ENCODE measurements at places on chromosomes 16 and 17.
A peak's percentile ranks its signal among the peaks of the same experiment; 100 is the strongest.

DNA sequence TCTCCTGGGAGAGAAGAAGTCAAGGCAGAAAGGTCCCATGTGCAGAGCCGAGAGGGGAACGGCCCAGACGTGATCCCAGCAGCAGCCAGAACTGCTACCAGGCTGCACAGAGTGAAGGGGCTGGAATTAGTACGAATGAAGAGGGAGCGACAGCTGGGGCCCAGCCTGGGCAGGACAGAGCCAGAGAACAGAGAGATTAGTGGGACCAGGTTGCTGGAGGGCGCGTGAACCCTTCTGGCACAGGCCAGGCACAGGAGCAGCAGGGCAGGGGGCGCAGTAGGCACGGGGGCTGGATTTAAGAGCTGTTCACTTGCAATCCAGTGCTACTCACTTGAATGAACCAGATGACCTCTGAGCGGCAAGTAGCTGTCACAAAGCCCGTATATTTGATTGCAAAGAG lies 66.9 kb downstream of the PLXDC1 start:
- DNase-seq: no peak

- peak; percentile 68 for DNase-seq
These were observed at the start of gene MTMR4 for GRCh38 chr17:58513965-58514769. Gene MTMR4, minus strand, starts transcription at chr17:58514638. Its CDS starts 231 bp downstream, at chr17:58514407.

- DNase-seq: no peak
These were observed 26.3 kb downstream of the MRTFB start for GRCh38 chr16:14097182-14097959.

DNA sequence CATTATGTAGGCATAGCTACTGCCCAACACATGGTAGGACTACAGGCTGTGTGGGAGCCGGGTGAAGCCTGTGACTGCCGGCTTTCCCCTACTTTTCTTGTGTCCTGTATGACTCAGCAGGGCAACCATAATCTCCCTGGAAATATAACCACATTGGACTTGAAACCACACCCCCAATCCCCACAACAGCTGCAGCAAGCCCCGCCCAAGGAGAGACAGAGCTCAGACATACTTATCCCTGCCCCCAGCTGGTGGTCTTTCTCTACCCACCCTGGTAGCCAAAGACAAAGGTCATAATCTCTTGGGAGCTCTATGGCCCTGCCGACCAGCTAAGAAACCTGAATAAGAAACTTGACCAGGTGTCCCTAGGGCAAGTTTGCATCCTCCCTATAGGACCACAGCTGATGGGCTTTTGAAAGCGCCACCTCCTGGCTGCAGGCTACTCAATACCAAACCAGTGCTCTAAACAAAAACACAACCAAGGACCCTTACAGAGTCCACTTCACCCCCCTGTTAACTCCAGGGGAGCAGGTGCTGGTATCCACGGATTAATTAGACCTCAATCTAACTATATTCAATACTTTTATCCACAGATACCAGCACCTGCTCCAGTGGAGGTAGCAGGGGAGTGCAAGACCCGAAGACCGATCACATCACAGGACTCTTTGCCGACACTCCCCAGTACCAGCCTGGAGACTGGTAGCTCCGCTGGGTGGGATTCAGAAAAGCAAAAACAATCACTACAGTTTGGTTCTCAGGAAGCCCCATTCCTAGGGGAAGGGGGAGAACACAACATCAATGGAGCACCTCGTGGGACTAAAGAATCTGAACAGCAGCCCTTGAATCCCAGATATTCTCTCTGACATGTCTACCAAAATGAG lies 91.2 kb downstream of the IRX5 start:
- DNase-seq: no peak

GRCh38 chr16:10981697-10982216 lies 37.4 kb downstream of the CLEC16A start:
- DNase-seq: no peak

GRCh38 chr17:44758414-44759085 lies at the start of gene ADAM11:
Gene ADAM11, plus strand, starts transcription at chr17:44758988. Its CDS starts 212 bp downstream, at chr17:44759200.
- DNase-seq: no peak

DNA sequence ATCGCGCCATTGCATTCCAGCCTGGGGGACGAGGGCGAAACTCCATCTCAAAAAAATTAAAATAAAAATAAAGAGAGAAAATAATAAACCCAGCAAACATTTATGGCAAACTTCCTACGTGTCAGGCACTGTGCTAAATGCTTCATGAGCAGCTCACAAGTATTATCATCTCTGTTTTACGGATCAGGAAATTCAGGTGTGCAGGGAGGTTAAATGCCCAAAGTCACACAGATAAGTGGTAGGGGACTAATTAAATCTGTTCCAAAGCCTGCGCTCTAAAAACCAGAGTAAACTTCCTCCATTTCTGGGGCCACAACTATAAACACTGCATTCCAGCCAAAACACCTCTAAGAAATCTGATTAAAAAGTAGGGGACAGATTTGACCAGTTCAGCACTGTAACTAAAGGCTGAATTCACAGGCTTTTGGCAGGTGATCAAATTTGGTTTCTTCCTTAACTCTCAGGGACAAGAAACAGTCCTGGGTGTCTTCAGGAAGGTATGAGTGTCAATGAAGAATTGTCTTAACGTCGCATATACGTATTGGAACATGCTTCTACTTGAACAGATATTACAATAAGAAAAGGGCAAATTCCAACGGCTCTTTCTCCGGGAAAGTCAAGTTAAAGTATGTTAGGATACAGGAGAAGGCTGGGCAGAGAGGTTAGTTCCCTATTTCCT lies 996 bp downstream of the STRADA start:
- DNase-seq: no peak

DNA sequence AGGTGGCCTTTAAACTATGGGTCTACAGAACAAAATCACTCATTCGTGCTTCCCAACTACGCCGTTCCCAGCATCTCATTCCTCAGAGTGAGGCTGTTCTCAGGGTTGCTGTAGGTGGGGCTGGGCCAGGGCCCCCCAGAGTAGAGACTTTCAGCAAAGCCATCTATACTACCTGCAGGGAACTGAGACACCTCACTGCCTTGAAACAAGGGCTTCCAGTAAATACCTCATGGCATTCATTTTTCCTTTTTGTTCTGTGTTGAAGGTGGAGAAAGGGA lies 4.2 kb upstream of the SDK2 start:
- DNase-seq: no peak

- DNase-seq: no peak
These were observed 12.7 kb downstream of the JUP start for GRCh38 chr17:41773731-41774193.

All from stimulated activated CD8-positive, alpha-beta memory T cell treated with anti-CD3 and anti-CD28 coated beads, Interleukin-4, amount 100 ng/mL, for 24 hours (primary cell).